AG09319 (cell line): ENCODE measurements at places on chromosomes 2 and 18.

DNA sequence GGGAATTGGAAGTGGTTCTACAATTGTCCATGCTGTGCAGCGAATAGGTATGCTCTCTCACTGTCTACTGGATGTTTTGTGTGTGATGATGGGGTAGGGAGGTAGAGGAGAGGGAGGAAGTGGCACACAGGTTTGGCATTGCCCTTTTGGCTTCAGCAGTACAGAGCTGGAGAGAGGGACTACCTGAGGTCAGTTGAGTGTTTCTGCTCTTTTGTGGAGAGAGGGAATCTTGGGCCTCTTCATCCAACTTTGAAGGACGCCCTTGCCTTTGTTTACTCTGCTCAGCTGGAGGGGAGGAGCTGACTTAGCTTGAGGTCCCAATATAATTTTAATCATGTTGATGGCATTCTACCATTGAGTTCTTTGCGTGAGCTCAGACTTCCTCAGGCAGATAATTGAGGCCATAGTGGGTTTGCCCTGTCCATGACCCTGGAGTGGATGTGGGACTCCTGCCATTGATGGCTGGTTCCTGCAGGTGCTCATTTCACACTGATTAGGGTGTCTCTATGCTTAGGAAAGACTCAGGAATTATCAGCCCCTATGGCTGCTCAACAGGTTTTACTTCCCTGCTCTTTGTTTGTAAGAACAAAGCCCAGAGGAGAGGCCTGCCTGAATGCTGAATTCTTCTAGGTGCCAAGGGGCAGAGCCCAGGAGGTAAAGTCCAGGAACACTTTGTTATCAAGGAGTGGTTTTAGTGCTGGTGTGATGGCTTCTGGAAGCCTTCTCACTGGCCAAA, 7.2 kb downstream of the RPIA start:
- no peak for DNase-seq

GRCh38 chr18:23148382-23148781, 13.1 kb downstream of the CABLES1 start:
- no peak for DNase-seq

DNA sequence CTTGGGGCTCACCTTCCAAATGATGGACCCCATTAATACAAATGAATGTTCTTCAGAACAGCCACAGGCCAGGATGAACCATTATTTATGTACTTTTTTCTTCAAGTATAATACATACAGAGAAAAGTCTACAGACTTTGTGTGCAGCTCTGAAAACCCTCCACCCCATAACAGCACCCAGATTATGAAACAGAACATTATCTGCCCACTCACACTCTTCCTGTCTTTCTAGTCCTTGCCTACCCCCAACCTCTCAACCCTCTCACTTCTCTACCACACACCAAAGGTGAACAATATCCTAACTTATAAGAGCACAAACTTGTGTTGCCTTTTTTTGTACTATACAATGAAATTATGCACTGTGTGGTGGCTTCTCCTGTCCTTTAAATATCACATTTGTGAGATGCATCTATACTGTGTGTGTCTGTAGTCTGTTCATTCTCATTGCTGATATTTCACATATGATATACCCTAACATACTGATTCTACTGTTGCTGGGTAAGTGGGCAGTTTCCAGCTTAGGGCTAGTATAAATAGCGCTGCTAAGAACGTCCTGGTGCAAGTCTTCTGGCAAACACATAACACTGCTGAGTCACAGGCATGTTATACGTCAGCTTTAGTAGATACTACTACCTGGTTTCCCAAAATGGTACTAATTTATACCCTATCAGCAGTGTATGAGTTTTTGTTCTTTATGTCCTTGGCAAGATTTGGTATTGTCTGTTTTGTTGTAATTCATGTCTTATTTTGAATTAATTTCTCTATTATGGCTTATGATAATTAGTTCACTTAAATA, 1.0 kb upstream of the NPHP1 start:
- no peak for DNase-seq

- no peak for DNase-seq
Observed at GRCh38 chr2:37570773-37571586, 100.5 kb downstream of the CDC42EP3 start.
